HCEC 1CT (cell line): ENCODE measurements at places on chromosomes 2 and 18.

GRCh38 chr2:236239276-236240065, 24.7 kb downstream of the ASB18 start:
- DNase-seq, result no peak

DNA sequence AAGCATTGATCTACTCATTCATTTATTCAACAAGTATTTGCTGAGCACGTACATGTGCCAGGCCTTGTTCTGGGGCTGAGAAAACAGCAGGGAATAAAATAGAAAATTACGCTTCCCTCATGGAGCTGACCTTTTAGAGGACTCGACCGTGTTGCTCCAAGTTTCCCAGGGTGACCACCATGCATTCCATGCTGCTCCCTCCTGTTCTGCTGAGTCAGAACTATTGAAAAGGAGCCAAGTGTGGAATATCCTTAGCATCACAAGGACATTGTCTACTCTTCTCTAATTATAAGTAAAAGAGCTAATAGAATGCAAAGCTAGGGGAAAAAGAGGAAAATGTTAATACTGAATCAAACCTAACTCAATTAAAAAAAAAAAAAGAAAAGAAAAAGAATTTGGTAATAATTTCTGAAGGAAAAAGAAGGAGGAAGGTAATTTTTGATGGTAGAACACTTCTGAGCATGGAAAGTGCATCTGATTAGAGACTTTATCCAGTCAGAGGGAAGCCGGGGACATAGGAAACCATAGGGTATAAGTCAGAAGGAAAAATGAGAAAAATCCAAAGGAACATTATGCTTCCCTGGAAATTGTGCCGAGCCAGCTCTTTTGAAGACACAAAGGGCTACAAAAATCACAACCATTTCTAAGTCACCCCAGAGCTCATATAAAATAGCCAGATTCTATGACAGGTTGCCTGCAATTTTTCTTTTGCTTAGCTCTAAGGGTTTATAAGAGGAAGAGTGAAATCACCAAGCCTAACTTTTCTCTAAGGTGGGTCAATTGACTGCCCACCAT, 339.4 kb downstream of the RND3 start:
- no peak for DNase-seq

DNA sequence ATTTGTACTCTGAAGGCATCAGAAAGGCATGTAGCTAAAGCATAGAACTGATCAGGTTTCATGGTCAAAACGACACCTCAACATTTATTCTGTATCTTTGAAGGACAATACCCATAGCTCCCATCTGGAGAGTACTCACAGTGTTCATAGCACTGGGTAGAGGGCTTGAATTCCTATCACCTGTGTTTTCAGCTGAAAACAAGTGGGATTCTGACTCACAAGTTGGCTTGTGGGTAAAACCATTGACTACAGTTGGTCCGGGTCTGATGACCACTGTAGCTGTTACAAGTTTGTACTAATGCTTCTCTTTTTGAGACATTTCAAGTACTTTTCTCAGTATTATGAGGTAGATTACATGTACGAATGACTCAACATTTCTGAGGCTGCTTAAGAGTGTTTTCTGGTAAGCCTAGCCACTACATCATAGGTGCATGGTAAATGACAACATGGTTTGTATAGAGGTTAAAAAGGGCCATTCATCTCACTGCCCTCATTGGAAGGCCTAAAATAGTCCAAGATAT, 68.6 kb upstream of the PELI1 start:
- peak; percentile 61 for DNase-seq

- DNase-seq, result no peak
These were observed 7.5 kb downstream of the CD207 start for GRCh38 chr2:70828115-70828514.

GRCh38 chr2:54308782-54309181, 52.8 kb upstream of the TSPYL6 start:
- no peak for DNase-seq

- no peak for DNase-seq
These were observed 37.2 kb upstream of the CDH19 start for GRCh38 chr18:66641056-66641455.

- no peak for DNase-seq
These were observed 3.8 kb downstream of the COA5 start for GRCh38 chr2:98604547-98604946.

DNA sequence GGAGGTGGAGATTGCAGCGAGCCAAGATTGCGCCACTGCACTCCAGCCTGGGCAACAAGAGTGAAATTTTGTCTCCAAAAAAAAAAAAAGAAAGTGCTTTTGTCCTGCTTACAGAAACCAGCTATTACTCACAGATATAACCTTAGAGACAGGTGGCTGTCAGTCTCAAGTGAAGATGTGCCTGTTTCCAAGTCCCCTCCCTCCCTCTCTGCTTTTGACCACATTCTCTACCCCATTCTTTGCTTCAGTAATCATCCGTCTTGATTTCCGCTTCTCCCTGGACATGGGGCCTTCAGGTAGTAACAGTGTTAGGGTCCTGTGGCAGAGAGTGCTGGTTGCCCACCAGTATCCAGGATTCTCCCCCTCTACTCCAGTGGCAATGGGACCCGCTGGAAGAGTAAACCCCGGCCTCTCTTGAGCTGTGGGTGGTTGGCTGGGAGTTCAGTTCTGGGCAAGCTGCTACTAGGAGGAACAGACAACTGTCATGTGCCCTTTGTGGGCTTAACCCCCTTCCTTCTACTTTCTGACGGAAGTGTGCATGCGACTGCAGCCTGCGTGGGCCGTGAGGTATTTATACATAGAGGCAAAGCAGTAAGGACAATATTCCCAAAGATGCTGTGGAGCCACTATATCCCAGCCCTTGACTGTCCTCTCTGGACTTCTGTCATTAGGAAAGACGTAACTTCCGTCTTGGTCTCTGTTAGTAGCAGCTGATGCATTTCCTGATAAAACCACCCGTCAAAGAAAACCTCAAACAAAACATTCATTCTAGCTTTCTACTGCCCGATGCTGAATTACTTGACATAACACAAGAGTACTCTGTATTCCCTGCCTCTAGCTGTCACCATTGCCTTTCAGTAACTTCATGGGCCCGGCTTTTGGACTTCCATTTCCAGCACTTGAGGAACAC, 17.8 kb downstream of the PDCL3 start:
- DNase-seq, result no peak

DNA sequence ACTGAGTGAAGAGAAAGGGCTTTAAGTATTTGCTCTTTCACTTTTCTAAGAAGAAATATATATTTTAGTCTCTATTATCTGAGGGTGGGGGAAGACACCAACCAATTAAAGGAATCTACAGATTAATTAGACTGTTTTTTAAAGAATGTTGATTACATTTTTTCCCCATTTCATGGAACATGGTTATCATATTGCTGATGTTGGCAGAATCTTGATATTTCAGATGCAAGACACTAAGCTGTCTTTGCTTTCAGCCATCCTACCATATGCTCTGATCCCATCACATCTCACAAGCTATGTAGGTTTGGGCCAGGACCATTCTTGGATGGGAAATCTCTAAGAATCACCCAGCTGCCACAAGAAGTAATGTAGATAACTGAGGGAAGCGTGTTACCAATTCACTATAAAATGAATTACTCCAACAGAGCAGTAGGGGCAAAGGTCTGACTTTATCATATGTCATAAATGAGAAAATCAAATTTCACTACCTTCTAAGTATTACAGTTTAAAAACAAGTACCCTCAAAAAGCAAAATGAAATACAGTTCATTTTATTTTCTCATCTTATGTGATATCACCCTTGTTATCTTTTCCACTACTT, 6.7 kb upstream of the TBR1 start:
- DNase-seq, result no peak

DNA sequence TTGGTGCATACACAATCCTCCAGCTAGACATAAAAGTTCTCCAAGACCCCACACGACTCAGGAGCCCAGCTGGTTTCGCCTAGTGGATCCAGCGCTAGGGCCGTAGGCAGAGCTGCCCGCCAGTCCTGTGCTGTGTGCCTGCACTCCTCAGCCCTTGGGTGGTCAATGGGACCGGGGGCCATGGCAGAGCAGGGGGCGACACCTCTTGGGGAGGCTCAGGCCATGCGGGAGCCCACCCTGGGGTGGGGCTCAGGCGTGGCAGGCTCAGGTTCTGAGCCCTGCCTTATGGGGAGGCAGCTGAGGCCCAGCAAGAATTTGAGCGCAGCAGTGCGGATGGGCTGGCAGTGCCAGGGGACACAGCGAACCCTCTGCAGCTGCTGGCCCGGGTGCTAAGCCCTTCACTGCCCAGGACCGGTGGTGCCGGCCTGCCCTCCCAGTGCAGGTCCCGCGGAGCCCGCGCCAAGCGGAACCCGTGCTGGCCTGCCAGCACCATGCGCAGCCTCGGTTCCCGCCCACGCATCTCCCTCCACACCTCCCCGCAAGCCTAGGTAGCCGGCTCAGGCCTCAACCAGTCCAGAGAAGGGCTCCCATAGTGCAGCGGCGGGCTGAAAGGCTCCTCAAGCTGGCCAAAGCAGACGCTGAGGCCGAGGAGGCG, 1566.6 kb upstream of the SLC39A10 start:
- no peak for DNase-seq
